ENCODE measurements at places on chromosomes 12 and 14. TPM values are rescaled to one million over a fixed set of nuclear protein-coding genes. Genes with fewer than 3 reads are reported as not detected.

Gene POTEG
- not detected for total RNA-seq

Gene SERPINA4
- total RNA-seq = 186 TPM

Gene LYZ
- total RNA-seq = 6.6 TPM

Gene SLC6A12
- 72.6 TPM for total RNA-seq

Gene BICD1
- total RNA-seq = 0.91 TPM

Gene RIPK3
- 0.68 TPM for total RNA-seq

Gene MYF6
- total RNA-seq = not detected

Gene SLC8A3
- 0.05 TPM for total RNA-seq

Gene KRT75
- not detected for total RNA-seq

Gene RASAL1
- total RNA-seq = 0.25 TPM

Gene SRGAP1
- total RNA-seq = 1.1 TPM

Gene KRT77
- total RNA-seq = not detected

Gene SLC10A1
- 117 TPM for total RNA-seq

Gene TCL1B
- total RNA-seq = not detected

Gene LPAR5
- 0.88 TPM for total RNA-seq

Gene OTX2
- total RNA-seq = not detected

Gene CIT
- total RNA-seq = 1.8 TPM

Gene OTOGL
- total RNA-seq = 0.03 TPM

Gene C14orf132
- 4.7 TPM for total RNA-seq

All from left lobe of liver (tissue), 2 donors.